ENCODE measurements at places on chromosomes 12 and 14.

DNA sequence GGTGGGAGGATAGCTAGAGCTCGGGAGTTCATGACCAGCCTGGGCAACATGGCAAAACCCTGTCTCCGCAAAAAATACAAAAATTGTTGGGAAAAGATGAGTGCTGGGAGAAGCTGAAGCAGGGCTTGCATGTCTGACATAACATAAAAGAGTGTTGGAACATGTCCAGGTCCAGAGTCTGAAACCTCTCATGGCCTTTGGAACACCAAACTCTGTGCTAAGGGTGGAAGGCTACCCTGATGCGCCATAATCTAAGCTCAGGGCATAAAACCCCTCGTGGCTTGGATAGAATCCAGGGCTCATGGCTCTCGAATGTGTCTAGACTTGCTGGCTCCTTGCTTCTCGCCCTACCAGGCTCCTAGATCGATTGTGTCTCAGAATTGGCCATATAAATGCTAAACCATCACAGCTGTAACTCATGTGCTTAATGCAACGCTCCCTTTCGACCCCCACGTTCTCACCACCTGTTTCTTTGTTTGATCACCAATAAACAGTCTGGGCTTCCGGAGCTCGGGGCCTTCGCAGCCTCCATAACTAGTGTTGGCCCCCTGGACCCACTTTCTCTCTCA is 6.7 kb upstream of the CLEC7A start:
- DNase-seq, result no peak

DNA sequence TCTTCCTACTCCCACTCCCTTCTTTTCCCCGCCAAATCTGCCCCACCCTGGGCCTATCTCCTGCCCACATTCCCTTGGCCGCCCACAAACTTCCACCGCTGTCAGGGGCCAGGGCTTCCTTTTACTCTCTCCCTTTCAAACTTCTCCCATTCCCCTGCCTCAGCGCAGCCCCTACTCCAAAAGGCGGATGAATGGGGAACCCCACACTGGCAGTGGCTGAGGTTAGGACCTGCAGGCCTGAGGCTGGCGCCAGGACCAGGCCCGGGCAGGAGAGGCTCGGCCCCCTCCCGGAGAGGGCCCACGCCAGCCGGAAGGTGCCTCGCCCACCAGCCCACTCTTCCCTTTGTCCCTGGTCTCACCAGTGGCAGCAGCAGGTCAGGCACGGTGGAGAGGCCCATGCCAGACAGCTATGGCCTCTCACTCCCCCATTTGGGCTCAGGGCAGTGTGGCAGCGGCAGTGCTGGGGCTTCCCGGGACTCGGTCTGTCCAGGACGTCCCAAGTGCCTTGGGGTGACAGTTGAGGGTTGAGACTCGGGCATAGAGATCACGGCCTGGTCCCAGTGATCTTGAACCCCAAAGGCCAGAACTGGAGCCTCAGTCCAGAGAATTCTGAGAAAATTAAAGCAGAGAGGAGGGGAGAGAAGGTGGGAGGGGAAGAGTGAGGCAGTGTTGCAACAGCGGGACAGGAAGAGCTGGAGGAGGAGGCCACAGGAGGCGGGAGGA is at the start of gene TNFRSF1A:
Gene TNFRSF1A, minus strand, starts transcription at position 660 of the 723 bp plus-strand sequence. Its CDS starts 262 bp downstream, at position 398.
- peak; percentile 90 for DNase-seq

GRCh38 chr12:96989916-96990315 is 82.9 kb downstream of the NEDD1 start:
- no peak for DNase-seq

GRCh38 chr14:103910262-103910935 is 17.9 kb upstream of the TDRD9 start:
- peak; percentile 70 for DNase-seq

GRCh38 chr14:63992858-63993257 is 140.1 kb downstream of the SYNE2 start:
- no peak for DNase-seq

DNA sequence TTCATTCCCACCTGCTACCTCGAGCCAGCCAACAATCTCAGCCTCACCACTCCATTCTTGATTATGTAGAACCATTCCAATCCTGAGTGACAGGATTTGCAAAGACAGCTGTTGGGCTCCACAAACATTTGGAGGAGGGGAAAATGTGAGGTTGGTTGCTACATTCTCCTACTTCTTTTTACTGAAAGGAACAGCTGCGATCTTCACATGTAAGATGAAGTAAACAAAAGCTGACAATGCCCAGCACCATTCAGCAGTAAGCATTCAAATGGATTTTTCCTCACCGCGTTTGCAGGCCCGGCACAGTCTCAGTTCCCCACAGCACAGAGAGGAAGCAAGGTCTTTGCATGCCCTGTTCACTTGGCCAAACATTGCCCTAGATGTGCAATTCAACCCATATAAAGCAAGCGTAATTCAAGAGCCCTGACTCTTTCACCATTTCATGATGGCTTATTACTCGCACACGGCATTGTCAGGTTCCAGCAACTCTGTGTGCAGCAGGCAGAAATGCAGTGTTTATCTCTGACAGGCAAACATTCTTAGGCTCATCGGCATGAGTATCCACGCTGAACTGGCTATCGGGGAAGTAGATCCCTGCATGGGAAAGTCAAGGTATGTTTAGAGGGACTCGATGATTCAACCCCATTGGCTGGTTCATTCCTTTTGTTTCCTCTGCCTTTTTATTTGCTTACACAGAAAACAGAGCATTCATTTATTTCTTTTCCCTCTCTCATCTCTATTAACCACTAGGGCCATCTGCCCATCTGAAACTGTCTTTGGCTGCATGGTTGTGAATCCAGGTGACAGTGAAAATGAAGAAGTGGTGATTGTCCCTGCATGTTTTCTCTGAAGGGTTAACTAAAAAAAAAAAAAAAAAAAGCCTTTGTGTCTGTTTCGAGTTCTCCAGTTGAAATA is 236.1 kb upstream of the PLEKHG7 start:
- DNase-seq, result no peak

- DNase-seq, result no peak
Measured at GRCh38 chr12:13193505-13194231, 2.9 kb upstream of the EMP1 start.

DNA sequence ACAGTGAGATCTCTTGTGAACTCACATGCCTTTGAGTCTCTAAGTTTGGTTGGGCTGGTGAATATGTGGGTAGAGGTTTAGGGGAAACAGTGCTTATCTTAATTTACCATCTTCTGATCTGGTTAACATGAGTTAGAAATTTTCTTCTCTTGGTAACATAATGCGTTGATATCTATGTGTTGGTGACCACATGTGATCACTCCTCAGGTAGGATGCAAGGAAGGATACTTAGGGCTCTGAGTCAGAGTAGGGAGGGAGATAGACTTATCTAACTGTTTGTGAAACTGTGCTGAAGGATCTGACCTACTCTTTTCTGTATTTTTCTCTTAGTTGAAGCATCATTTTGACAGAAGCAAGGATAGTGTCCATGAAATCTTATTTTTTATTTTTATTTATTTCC is 23.1 kb downstream of the FAM234B start:
- no peak for DNase-seq
